Activated T-helper 17 cell treated with anti-CD3 and anti-CD28 coated beads, Interleukin-2, amount 50 U/mL, for 72 hours (primary cell): ENCODE measurements at places on chromosomes 13 and 19. TPM values are rescaled to one million over a fixed set of nuclear protein-coding genes. Genes with fewer than 3 reads are reported as not detected.
A peak's percentile ranks its signal among the peaks of the same experiment; 100 is the strongest.

Gene MEIOSIN
- not detected for total RNA-seq

Gene ARHGAP33
- total RNA-seq = 40.3 TPM

Gene MRPL4
- total RNA-seq = 61.1 TPM

Gene ARL11
- 1.0 TPM for total RNA-seq

Gene SERTM1
- total RNA-seq = not detected

Gene ZNF791
- total RNA-seq = 16.7 TPM

Gene NDUFA11
- total RNA-seq = 249 TPM

Gene C3
- total RNA-seq = 0.99 TPM

Gene CLIP3
- 7.1 TPM for total RNA-seq

GRCh38 chr13:30337061-30337610 is 29.8 kb upstream of the KATNAL1 start:
- peak; percentile 32 for ATAC-seq

DNA sequence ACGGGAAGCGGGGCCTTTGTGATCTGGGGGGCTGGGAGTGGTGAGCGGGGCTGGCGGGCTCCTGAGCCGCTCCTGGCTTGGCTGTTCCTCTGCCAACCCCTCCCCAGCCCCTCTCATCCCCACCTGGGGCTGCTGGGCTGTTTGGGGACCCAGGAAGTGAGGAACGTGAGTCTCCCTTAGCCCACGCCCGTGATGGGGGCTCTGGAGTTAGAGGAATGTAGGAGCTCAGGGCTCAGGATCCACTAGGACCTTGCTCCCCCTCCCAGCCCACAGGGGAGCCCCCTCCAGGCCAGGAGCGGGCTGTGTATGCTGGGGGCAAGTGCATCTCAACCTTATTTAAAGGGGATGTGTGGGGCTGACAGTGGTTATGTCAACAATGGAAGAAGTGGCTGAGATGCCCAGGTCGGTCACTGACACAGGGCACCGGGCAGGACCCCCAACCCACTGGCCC is 134.1 kb downstream of the URI1 start:
- no peak for ATAC-seq

- ATAC-seq = no peak
These were observed 11.6 kb downstream of the ARRDC5 start for GRCh38 chr19:4891066-4891465.

DNA sequence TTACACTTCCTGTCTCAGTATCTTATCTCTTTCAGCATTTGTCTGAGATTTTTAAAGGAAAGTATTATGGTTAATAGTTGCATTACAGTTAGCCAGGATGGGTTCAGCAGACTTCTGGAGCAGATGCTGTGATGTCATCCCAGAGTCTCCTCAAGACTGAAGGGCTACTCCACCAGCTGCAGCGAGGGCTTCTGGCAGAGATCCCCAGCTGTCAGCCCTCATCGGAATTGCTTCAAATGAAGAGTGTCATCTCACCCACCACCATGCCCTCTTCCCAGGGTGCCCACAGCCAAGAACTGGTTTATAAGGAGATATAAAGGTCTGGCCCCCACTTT is 84.4 kb downstream of the FAM216B start:
- no peak for ATAC-seq

DNA sequence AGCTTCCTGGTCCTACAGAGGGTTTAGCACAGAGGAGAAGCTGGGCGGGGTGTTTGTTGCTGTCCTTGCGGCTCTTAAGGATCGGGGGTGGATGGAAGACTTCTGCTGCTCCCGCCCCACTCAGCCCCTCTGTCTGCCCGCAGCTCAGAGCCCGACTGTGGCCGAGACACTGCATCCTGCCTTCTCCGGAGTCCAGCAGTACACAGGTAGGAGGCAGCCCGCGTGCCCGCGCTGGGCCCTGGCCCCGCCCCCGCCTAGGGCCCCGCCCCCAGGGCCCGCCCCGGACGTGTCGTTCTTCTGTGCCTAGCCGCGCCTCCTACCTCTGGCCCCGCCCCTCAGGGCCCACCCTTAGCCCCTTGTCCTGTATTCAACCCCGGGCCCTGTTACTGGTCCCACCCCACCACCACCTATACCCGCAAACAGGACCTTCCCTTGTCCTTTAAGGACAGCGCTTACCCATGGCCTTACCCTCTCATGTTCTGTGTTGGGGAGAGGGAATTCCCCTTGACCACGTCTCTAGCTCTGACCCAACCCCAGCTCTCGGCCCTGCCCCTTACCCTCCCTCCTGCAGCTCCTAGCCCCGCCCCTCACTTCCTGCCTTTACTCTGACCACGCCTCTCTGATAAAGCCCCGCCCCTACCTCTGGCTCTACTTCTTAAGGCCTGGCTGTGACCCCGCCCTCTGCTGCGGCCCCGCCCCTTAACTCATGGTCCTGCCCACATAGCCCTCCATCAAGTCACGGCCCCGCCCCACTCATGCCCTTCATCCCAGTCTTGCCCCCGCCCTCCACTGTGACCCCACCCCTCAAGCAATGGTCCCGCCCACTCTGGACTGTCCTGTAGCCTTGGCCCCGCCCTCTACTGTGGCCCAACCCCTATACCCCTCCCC is 60.5 kb downstream of the CELF5 start:
- peak; percentile 90 for ATAC-seq

DNA sequence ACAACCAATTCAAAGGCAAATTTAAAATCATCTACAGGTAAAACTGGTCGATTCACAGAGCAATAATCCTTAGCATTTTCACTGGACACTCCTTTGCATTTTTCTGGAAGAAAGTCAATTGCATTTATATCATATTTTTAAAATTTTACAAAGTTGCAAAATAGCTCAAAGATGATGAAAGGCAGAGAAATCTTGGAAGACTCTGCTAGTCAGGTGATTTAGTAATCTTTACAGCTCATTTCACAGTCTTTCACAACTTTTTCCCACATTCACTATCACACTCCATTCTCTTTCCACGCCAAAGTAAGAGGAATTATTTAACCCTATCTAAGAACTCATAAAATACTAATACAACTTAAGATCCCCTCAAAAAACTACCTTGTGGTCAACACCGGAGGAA is 1063.8 kb downstream of the EFNB2 start:
- no peak for ATAC-seq

DNA sequence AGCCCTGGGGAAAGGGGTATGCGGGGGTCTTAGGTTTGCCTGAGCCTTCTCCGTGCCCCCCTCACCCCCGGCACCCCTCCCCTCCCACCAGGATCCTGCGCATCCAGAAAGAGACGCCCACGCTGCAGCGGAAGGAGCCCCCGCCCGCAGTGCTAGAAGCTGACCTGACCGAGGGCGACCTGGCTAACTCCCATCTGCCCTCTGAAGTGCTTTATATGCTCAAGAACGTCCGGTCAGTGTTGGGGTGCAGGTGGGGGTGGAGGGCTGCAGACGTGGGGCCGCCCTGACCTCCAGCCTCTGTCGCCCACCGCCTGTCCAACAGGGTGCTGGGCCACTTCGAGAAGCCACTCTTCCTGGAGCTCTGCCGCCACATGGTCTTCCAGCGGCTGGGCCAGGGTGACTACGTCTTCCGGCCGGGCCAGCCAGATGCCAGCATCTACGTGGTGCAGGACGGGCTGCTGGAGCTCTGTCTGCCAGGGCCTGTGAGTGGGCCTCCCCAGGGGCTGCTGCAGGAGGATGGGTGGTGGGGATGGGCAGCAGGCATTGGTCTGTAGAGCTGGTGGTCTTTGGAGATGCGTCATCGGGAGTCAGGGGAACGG is 4.4 kb downstream of the PNPLA6 start:
- ATAC-seq = no peak

DNA sequence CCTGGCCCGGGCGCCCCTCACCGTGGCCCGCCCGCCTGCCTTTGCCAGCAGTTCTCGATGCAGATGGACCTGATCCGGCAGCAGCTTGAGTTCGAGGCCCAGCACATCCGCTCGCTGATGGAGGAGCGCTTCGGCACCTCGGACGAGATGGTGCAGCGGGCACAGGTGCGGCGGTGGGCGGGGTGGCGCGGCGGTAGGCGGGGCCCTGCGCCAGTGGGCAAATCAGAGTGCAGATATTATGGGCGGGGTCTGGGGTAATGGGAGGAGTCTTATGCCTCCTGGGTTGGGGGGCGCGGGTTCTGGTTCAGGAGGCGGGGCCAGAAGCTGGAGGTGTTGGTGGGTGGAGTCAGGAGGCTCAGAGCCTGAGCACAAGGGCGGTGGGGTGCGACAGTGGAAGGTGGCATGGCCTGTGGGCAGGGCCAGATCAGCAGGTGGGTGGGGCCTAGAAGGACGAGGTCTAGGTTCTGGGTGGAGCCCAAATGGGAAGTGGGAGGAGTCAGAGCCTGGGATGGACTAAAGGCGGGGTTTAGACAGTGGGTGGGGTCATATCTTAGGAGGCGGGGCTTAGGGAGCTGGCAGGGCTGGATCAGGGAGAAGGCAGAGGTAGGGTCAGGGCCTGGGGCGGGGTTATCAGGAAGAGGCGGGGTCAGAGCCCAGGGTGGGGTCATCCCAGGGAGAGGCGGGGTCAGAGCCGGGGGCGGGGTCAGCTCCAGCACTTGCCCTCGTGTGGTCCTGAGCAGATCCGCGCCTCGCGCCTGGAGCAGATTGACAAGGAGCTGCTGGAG is 5.6 kb downstream of the APC2 start:
- peak; percentile 65 for ATAC-seq

GRCh38 chr19:11092181-11092538 is 2.9 kb downstream of the LDLR start:
- ATAC-seq = peak; percentile 37

- no peak for ATAC-seq
These were observed 911.0 kb downstream of the UQCRFS1 start for GRCh38 chr19:28301961-28302360.

GRCh38 chr13:108407495-108407894 is 138.0 kb downstream of the TNFSF13B start:
- ATAC-seq = peak; percentile 79

- no peak for ATAC-seq
These were observed 10.2 kb downstream of the UTP14C start for GRCh38 chr13:52034616-52035226.

GRCh38 chr13:79581870-79582315 is 100.9 kb downstream of the NDFIP2 start:
- ATAC-seq = no peak

DNA sequence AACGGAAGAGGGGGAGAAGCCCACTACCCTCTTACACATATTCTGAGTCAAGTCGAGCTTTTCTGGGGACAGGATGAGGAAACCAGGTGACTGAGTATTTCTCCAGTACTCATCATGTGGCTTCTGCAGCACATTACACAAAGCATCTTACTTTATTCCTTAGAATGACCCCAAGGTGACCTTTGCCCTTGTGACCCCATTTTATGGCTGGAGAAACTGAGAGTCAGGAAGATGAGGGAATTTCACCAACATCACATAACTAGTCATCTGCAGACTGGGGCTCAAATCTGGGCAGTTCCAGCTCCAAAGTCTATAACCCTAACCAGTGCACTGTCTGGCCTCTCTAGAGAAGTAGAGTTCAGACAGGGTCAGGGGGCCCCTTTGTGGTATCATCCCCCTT is 707.0 kb downstream of the UQCRFS1 start:
- no peak for ATAC-seq

DNA sequence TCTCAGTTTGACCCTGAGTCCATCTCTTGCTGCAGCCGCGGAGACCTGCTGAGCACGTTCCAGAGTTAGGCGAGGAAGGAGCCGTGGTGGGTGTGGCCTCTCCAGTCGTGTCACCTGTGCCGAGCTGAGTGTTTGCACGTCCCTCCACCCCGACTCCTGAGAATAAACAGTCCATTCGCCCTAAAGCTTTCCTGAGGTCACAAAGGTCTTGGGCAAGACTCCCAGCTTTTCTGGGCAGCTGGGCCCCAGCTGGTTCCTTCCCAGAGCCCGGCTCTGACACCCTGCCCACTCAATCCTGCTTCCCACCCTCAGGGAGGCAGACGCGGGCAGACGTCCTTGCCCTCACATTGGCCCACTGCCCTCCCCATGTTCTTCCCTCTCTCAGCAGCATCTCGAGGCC is 142.2 kb downstream of the KCTD15 start:
- no peak for ATAC-seq

- no peak for ATAC-seq
These were observed 48.8 kb upstream of the INTS6 start for GRCh38 chr13:51501592-51502152.

DNA sequence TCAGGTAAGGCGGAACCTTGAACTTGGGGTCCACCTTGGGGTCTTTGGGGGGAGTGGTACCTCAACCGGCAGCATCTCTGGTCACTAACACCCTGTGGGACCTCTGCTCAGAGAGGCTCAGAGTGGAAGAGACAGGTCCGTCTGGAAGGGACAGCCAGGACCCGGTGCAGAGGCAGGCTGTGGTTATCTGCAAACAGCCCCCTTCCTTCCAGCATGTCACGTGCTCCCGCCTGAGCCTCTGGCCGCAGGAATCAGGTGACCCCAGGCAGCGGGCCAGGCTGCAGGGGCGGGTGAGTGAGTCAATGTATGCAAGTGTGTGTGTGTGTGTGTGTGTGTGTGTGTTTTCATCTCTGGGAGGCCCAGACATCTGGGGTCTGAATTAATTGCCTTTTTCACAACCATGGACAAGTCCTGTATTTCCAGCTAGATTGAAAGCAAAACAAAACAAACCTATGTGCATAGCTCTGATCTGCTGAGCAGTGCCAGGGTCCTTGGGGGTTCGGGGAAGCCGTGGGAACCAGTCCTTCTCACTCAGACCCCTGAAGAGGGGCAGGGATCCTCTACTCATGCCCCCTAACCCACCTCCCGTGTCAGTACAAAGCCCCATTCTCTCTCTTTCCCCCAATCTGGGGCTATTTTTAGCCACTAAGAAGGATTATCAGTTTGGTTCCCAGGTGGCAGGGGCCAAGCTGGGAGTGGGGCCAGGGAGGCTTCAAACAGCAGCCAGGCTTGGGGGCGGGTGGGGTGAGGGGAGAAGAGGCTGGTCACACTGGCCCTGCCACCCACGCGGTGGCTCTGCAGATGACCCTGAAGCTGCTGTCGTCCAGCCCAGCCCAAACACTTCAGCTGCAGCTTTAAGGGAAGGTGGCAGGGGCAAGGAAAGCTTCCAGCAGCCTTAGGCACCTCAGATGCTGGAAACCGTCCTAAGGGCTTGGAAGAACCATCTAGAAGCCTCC is 31.4 kb downstream of the CERS4 start:
- peak; percentile 78 for ATAC-seq

GRCh38 chr13:70896136-70896535 is 787.9 kb upstream of the KLHL1 start:
- no peak for ATAC-seq

GRCh38 chr13:57925250-57925649 is 293.7 kb downstream of the PCDH17 start:
- no peak for ATAC-seq

DNA sequence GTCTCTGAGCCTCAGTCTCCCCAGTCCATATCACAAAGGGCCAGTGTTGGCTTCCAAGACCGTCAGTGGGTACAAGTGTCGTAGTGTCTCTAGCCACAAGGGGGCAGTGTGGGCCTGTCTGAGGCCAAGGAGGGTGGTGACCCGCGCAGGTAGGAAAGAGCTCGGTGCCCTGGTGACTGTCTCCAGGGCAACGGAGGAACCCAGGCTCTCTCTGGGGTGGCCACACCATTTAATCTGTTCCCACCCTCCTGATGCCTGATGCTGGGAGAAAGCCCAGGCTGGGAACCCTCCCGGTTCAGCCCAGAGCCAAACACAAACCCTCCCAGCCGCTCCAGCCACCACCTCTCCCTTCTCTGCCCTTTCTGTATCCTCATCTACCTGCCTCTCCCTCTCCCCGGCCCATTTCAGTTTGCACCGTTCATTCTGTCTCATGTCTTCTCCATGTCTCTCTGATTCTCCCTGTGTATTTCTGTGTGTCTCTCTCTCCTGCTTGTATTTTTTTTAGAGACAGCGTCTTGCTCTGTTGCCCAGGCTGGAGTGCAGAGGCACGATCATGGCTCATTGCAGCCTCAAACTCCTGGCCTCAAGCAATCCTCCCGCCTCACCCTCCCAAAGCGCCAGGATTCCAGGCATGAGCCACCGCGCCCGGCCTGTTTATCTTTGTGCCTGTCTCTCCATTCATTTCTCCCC is 17.5 kb upstream of the MEIS3 start:
- peak; percentile 95 for ATAC-seq
